ENCODE measurements at places on chromosomes 7 and 10.

DNA sequence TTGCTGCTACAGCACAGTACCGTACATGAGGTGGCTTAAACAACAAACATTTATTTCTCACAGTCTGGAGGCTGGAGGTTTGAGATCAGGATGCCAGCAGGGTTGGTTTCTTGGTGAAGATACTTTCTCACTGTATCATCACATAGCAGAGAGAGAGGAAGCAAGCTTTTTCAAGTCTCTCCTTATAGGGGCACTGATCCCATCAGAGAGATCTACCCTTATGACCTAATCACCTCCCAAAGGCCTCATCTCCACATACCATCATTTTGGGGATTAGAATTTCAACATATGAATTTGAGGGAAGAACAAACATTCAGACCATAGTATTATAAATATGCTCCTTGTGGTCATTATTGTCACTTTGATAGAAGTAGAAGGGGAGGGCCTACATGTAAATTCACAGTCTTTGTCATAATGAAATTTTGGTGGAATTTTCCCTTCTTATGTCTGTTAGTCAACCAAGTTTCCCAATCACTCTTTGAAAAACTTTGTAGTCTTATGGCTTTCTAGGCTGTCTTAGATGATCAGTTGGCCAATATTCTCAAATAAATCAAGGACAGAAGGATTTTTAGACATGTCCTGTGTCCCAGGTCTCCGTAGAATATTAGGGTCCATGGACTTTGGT is 606.2 kb downstream of the LRMDA start:
- no peak for DNase-seq

DNA sequence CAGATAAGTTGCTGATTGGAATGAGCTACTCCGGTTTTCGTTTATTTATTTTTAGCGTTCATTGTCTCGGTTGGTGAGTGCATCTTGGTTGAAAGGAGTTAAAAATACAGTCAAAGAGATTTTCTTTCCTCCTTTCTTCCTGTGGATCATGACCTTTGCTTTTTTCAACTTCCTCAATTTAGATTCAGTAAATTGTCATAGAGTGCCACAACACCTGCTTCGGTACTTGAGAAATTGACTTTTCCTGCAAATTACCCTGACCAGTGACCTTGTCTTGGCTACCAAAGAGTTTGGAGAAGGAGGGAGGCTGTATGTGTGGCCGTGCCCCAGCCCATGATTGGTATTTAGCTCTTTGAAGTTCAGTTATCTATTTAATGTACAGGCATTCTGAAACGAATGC is 128.7 kb downstream of the FAM204A start:
- no peak for DNase-seq

GRCh38 chr7:16695621-16696237 is 49.7 kb downstream of the BZW2 start:
- DNase-seq: no peak

GRCh38 chr7:78510580-78511188 is 712.1 kb downstream of the PHTF2 start:
- peak; percentile 6 for DNase-seq

GRCh38 chr7:9083837-9084236 is 650.4 kb downstream of the NXPH1 start:
- DNase-seq: no peak

DNA sequence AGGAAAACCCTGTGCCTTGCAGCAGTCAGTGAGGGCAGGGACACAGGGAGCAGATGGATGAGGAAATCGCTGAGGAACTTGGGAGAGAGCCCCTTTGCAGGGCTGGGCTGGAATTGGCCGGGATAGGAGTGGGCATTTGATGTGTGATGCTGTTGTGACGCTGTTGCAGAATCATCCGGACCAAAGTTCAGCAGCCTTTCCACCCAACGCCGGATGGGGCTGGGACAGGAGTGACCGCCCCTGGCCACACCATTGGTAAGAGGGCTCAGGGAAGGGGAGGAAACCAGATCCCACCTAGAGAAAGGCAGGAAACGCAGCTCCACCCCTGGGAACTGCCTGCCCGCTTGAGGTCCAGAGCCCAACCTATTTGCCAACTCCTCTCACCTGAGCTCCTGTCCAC is 33.9 kb downstream of the PAX2 start:
- DNase-seq: no peak

DNA sequence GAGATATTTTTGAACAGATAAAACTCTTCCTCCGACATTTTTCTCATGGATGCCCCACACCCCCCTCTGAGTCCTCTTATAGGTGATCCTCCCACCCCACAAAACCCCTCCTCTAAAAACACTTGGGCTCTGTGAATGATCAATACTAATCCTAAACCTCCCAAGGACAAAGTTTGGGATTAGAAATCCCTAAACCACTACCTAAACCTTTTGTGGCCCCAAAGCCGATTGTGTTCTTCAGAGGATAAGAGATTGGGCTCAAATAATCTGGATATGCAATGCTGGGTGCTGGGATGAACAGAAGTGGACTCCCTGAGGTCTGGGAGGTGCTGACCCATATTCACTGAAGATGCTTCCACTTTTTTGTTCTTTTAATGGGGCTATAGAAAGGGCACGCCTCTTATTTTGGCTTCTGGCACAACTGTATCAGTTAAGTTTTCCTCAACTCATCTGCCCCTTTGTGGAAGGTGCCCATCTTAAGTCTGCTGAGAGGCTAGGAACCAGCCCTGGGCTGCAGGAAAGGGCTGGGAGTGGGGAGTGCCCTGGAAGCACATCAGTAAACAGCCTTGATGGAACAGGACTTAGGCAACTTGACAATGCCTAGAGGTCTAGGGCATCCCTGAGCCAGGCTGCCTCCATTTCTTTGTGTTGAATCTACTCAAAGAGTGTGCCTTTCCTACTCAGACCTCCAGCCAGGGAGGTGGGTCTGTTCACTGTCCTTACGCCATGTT is at the start of gene OPN1SW:
Gene OPN1SW (minus strand): TSS at position 51 of the 731 bp plus-strand sequence. CDS start 13 bp downstream, at position 38.
- DNase-seq: no peak

GRCh38 chr10:68075550-68076004 is 494 bp upstream of the HERC4 start:
- DNase-seq: no peak

GRCh38 chr7:135434047-135434446 is 75.9 kb downstream of the CNOT4 start:
- DNase-seq: no peak

- no peak for DNase-seq
These were observed 1.3 kb downstream of the MKI67 start for GRCh38 chr10:128124813-128125403.

- DNase-seq: no peak
These were observed 15.2 kb downstream of the WDR91 start for GRCh38 chr7:135195968-135196629.

Measured in activated CD4-positive, alpha-beta T cell treated with anti-CD3 and anti-CD28 coated beads, Interleukin-2, Interleukin-4, amounts not matched to agents 100 ng/mL and 50 ng/mL, durations not matched to agents 16 hours and 8 hours (primary cell).